Caco-2 (cell line): ENCODE measurements at places on chromosomes 12 and 14.

DNA sequence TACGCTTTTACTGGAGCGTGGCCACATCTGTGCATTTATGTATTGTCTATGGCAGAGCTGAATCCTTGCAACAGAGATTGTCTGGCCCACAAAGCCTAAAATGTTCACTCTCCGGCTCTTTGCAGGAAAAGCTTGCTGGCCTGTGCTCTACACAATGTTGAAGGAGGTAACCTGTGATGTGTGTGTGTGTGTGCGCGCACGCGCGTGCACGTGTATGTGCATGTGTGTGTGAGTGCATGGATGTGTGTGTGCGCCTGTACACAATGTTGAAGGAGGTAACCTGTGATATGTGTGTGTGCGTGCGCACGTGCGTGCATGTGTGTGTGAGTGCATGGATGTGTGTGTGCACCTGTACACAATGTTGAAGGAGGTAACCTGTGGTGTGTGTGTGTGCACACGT, 62.7 kb downstream of the RFLNA start:
- DNase-seq = no peak

DNA sequence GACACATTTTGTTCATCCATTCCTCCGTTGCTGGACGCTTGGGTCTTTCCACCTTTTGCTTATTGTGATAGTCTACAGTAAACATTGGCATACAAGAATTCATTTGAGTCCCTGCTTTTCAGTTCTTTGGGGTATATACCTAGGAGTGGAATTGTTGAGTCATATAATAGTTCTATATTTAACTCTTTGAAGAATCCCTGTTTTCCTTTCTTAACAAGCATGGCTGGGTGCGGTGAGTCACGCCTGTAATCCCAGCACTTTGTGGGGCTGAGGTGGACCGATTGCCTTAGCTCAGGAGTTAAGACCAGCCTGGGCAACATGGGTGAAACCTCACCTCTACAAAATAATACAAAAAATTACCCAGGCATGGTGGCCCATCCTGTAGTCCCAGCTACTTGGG, 75.4 kb downstream of the CCDC92 start:
- DNase-seq = no peak

DNA sequence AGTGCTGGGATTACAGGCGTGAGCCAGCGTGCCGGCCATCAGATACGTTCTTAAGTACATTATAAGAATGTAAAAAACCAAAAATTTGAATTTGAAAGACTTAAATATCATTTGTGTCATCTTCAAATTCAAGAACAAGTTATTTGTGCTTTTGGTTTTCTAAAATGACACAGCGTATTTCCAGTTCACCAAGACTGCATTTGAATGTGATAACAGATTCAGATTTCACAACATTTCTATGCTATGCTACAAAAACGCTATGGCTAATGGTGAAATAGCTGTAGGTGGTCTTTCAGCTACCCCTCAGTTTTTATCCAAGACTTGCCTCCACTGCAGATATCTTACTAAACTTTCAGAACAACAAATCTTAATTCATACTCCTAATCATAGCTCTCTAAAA, 46.7 kb downstream of the APPL2 start:
- no peak for DNase-seq

GRCh38 chr12:81174664-81175063, 96.8 kb downstream of the ACSS3 start:
- no peak for DNase-seq

DNA sequence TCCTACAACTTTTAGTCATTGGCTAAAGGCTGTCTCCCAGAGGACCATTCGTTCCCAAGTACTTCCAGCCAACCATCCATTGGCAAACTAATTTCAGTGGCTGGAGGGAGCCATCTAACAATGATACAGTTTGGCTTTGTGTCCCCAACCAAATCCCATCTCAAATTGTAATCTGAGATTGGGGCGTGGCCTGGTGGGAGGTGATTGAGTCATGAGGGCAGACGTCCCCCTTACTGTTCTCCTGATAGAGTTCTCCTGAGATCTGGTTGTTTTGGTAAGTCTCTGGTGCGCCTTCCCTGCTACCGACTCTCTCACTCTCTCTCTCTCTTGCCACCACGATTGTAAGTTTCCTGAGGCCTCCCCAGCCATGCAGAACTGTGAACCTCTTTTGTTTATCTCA, 99.7 kb upstream of the FUT8 start:
- no peak for DNase-seq

- no peak for DNase-seq
These were observed 30.4 kb downstream of the FBXO34 start for GRCh38 chr14:55301437-55302121.

DNA sequence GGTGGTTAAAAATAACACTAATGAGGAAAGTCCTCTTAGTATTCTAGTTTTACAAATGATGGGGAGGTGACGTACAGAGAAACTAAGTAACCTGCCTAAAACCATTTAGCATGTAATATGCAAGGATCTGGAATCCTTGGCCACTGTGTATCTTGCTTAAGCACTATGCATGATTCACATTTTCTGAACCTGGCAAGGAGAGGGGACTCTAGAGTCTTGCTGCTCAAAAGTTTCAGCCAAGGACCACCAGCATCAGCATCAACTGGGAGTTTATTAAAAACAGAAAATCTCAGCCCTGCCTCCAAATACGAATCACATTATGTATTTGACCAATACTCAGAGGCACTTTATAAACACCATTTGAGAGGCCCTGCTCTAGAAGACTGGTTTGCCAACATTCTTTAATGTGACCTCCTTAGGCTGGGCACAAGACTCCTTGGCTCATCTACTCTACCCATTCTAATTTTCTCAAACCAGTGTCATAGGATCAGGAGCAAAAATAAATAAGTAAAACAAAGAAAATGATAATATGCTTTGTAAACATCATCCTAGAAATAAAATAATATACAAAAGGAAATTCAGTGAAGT, 52.9 kb downstream of the ABCC9 start:
- DNase-seq = no peak

DNA sequence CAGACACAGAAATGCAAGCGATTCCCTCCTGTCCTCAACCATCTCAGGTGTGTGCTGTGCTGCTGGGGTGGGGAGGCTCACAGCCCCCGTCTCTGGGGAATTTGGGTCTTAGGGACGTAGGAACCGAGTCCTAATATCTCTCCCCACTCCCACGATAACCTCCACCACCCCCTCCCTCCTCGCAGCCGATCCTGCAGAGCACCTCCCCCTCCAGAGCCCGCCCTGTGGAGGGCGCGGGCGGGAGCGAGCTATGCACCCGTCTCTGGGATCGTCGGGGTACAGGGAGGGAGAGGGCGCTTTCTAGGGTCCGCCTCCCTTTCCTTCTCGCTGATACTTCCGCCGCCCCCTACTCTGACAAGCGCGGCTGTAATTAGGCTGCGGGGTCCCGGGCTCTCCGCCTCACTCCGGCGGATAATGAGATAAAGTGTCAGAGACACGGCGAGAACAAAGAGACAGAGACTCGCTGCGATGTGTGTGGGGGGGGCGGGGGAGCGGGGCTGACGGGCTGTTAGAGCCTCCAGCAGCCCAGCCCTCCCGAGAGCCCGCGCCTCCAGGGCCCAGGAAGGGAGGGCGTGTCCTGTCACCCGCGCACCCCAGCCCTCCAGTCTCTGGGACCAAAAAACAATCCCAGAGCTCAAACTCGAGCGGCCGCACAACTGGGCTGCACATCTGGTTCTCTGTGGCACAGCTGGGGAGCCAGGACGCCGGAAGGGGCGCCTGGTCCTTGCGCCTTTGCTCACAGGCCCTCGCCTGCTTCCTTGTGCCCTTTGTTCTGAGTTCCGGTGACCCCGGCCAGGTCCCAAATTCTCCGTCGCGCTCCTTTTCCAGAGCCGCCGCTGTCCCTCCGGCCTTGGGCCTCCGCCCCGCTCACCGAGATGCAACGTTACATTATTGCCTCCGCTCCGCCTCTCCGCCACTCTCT, 8.7 kb downstream of the SHMT2 start:
- DNase-seq = no peak

DNA sequence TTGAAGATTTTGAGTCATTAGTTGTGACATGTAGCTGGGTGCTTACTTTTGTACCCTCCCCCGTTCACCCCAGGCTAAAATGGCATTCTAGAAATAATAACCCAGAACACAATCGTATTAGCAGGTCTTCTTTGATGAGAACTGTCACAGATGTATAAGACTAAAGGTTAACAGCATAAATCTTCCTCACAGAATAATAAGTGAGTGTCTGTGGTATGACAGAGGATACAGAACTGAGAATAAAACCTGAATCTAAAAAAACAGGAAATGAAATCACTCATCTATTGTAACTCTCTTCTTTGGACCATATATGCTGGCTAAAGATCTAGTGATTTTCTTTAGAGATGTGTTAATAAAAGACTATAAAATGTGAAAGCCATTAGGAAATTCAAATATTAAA, 746.6 kb downstream of the LRFN5 start:
- no peak for DNase-seq

GRCh38 chr14:35573911-35574310, 39.9 kb downstream of the INSM2 start:
- no peak for DNase-seq

DNA sequence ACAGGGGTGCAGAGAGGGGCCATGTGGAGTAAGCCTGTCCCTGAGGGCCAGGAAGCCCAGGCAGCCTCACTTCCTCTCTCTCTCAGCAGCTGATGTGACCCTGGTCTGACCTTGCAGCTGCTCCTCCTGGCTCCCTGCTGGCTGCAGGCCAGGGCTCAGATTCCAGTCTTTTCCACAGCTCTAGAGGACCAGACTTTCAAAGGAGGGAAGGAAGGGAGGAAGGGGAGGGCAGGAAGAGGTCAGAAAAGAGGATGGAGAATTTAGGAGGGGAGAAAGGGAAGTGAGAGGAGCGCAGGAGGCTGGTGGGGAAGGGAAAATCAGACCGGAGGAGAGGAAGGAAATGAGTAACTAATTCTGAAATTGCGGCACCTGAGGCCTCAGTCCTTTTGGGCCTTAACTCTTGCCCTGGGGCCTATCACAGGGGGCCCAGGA, 40.9 kb upstream of the VASH1 start:
- DNase-seq = no peak

GRCh38 chr14:61644834-61645233, 50.5 kb upstream of the HIF1A start:
- DNase-seq = no peak

GRCh38 chr14:91158091-91158790, 44.4 kb downstream of the DGLUCY start:
- peak; percentile 85 for DNase-seq

DNA sequence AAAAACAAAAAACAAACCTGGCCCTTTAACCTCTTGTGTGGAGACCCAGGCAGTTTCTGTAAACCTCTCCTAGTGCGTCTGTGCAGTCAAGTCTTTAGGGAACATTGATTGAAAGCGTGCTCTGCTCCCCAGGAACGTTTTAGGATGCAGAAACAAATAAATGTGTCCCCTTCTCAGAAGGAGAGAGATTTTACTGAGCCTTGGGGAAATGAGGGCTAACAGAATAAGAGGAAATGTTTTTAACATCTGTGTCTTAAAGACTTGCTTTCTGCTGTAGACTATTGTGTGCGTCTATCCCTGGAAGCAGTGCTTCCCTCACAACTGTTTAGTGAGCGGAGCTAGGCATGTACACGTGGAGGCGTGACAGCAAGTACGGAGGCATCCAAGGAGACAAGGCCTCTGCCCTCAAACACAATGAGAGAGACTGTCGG, 54.3 kb downstream of the TECPR2 start:
- DNase-seq = no peak

DNA sequence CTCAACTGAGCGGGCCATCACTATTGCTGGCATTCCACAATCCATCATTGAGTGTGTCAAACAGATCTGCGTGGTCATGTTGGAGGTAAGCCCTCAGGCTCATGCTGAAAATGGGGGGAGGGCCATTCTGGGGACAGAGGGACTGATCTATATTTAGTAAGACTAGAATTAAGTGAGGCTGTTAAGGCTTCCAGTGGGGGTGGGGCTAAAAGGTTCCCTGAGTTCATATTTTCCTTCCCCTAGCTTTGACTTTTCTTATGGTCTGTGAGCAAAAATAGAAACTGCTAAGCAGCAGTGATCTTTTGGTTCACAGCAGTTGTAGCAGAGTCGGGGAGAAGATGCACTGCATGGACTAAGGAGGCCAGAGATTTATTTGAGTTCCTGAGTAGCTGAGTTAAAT, 9.2 kb downstream of the PCBP2 start:
- DNase-seq = no peak

GRCh38 chr12:131249246-131250027, 295.7 kb downstream of the ADGRD1 start:
- no peak for DNase-seq

DNA sequence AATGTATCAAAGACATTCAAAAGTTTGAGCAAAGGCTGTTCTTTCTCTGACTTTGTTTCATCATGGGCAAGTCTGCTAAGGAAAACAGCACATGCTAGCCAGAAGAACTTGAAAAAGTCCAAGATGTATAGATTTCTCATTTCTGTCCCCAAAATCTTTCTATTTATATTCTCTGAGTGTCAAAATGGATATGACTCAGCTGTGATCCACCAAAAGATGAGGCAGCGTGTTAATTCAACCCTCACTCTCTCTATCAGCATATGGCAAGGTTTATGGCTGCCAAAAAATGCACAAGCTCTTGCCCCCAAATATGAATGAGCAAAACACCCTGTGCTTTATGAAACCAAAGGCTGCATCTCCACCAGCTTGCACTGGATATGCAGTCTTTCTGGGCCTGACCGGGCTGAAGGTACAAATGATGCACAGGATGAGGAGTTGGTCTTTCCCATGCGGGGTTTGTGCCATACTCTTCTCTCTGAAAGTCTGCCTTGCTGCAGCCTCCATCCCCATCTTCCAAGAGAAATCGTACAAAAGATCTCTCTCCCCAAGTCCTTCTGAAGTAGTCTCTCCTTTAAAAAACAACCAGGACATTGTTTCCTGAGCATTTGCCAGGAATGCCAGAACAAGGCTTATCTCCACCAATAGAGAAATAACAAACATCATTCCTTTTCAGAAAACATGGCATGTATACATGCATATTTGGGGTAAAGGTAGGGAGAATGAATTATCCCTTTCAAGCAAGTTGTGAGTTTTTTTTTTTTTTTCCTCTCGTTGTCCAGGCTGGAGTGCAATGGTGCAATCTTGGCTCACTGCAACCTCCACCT, 203.4 kb downstream of the TMX1 start:
- no peak for DNase-seq

- DNase-seq = no peak
These were observed 11.1 kb downstream of the GPR84 start for GRCh38 chr12:54352891-54353874.

DNA sequence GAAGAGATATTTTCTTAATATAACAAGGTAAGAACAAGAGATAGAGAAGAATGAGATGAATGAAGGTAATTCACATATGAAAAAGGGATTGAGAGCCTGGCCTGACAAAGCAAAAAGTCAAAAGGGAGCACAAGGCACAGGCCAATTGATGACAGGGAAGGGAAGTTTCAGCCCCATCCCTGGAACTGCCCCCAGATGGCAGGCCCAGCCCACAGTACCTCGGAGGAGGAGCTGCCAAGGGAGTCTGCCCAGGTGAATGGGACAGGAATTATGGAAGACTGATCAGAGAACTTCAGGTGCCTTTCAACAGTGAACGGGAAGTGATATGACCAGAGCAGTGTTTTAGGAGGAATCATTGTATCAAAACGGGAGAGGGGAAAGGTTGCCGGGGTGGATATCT, 15.7 kb downstream of the SNRPF start:
- no peak for DNase-seq

GRCh38 chr14:97074856-97075255, 277.7 kb downstream of the VRK1 start:
- DNase-seq = no peak

- DNase-seq = peak; percentile 29
These were observed 106.7 kb downstream of the AEBP2 start for GRCh38 chr12:19546027-19546426.

- DNase-seq = no peak
These were observed 1136.4 kb upstream of the TMEM132C start for GRCh38 chr12:127130506-127131124.
